ENCODE measurements at places on chromosomes 5 and 9.

DNA sequence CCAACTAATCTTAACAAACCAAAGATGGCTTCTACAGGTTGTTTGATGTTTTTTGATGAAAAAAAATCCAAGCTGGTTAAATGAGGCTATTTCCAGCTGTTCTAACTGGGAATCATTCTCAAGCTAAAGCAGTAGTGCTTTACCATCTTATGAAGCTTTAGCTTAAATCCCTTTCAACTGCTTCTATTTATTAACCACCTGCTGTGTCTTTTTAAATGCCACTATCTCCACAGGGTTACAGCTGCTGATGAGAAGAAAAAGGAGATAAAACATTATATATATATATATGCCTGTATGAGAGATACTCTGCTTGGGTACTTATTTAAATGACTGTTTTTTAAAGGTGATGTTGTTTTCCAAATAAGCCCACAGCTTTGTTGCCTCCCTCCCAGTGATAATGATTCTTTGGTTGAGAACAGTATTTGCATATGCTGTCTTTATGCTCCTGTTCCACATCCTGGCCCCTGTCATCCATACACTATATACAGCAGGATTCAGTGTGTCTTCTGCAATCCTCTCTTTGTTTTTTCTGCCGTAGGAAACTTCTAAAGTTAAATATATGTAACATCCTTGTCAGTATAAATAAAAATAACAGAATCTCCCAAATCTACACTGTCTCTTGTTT lies 164.0 kb downstream of the PAM start:
- H3K4me3 ChIP-seq, result no peak overlapping the region
- H3K36me3 ChIP-seq, result no peaks in the 10 kb centered on the region
- no peaks in the 10 kb centered on the region for H3K27me3 ChIP-seq
- H3K27ac ChIP-seq, result no peak overlapping the region
- DNase-seq, result no peak
- H3K4me1 ChIP-seq, result no peaks in the 10 kb centered on the region

DNA sequence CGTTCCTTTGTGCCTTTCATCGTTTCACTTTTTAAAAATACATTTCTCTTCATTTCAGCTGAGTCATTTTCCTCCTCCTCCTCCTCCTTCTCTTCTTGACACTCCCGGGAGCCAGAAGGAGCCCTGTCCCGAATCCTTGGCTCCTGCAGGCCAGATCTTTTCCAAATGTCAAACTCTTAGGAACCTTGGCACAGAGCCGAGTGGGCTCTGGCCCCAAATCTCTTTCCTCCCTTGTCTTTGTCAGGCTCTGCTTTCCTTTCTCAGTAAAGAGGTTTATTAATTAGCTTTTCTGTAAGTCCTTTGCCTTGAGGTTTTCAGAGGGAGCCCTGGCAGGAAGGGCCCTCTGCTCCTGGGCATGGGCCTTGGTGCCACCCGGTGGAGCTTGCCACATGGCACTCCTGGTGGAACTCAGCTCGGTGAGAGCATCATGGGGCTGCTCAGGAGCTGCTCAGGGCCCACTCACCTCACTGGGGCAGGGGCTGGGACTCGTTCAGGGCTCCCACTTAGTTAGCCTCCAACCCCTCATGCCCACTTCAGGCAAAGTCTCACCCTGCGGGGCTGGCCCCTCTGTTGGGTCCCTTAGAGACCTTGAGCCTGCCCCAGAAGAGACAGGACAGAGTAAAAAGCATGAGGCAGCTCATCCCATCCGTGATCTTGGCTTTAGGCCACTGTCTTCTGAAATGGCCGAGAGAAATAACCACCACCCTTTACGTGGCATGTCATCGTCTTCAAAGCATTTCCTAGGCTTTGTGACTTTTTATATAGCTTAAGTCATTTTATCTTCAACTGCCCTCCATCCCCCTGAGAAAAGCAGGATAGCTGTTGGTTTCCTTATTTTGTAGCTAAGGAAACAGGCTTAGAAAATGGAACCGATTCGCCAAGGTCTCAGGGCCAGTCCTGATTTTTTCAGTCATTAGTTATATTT lies 17.1 kb downstream of the STC2 start:
- peaks cover 7% of the 10 kb centered on the region for H3K27me3 ChIP-seq
- H3K36me3 ChIP-seq, result peaks cover 4% of the 10 kb centered on the region
- H3K4me3 ChIP-seq, result no peak overlapping the region
- no peak overlapping the region for H3K27ac ChIP-seq

DNA sequence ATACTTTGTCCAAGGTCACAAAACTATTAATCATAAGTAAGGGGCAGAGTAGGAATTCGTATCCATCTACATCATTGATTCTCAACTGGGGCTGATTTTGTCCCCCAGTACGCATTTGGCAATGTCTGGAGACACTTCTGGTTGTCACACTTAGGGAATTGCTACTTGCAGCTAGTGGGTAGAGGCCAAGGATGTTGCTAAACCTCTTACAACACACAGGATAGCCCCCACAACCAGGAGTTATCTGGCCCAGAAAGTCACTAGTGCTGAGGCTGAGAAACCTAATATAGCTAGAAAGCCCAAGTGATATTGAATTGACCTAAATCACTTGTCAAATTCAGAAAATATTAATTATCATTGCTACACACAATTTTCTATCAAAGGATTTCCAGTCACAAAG lies 120.4 kb upstream of the ABCA1 start:
- H3K4me3 ChIP-seq, result no peak overlapping the region
- no peaks in the 10 kb centered on the region for H3K36me3 ChIP-seq
- no peak overlapping the region for H3K27ac ChIP-seq
- no peak for DNase-seq

DNA sequence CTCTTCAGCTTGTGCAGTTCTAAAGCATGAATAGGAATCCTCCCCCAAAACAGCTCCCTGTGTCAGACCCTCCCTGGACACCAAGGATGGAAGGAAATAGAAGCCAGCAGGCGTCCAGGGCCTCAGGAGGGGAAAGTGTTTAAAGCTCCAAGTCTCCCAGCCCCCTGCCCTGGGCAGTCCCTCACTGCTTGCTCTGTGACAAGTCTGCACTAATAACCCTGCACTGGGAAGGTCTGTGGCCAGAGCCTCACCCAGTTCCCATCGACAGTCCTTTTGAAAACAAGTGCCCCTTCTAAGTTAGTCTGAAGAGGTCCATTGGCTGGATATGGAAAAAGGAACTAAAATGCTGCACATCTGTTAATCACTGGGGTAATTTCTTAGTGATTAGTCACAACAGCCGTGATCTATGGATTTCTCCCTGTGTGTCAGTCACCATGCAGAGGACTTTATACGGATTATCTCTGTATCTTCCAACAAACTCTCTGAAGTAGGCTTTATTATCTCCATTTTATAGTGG lies 195.3 kb downstream of the FBXL7 start:
- no peak overlapping the region for H3K27ac ChIP-seq
- no peaks in the 10 kb centered on the region for H3K4me1 ChIP-seq
- H3K36me3 ChIP-seq, result no peaks in the 10 kb centered on the region
- no peaks in the 10 kb centered on the region for H3K27me3 ChIP-seq
- no peak overlapping the region for H3K4me3 ChIP-seq
- no peak for DNase-seq

DNA sequence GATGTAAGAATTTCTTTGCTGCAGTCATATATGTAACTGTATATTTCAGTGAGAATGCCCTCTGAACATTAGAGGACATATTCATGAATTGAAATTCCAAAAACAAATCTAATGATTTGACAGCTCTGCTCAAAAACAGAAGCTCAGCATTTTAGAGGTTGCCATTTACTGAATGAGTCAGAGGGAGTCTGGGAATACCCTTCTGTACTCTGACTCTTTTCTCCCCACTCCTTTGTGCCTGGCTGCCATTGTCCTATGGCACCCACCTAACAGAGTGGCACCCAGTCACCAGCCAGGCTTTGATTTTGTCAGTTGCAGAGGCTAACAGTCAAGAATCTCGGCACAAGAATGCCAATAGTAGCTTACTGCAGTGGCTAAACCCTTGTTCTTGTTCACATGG lies 133.6 kb downstream of the ATG10 start:
- H3K27ac ChIP-seq, result no peak overlapping the region
- no peaks in the 10 kb centered on the region for H3K36me3 ChIP-seq
- peaks cover 12% of the 10 kb centered on the region for H3K4me1 ChIP-seq
- H3K4me3 ChIP-seq, result no peak overlapping the region

DNA sequence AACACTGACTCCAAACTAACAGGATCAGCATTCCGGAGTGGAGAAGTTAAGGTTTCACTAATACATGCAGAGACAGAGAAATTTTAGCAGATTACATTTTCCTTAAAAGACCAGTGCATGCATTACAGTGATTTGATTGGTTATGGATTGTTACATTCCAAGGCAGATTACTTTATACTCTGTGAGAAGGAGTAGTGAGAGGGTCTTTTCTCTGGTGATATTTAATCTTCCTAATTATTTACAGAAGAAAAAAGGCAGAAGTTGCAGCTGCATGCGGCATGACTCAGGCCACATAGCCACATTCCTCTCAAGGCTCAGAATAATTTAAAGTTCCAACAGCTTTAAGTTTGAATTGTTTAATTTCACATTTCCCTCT lies 53.0 kb upstream of the PDZD2 start:
- H3K4me3 ChIP-seq, result no peak overlapping the region
- H3K27me3 ChIP-seq, result peaks cover 9% of the 10 kb centered on the region
- DNase-seq, result no peak

GRCh38 chr5:53917095-53917494 lies 356.7 kb downstream of the NDUFS4 start:
- H3K27ac ChIP-seq, result no peak overlapping the region
- no peaks in the 10 kb centered on the region for H3K27me3 ChIP-seq
- H3K4me1 ChIP-seq, result no peaks in the 10 kb centered on the region
- H3K4me3 ChIP-seq, result no peak overlapping the region

- H3K27me3 ChIP-seq, result no peaks in the 10 kb centered on the region
- peaks cover 69% of the 10 kb centered on the region for H3K36me3 ChIP-seq
- no peak for DNase-seq
- H3K27ac ChIP-seq, result no peak overlapping the region
- no peak overlapping the region for H3K4me3 ChIP-seq
Observed at GRCh38 chr5:6603643-6604042, 29.2 kb downstream of the NSUN2 start.

DNA sequence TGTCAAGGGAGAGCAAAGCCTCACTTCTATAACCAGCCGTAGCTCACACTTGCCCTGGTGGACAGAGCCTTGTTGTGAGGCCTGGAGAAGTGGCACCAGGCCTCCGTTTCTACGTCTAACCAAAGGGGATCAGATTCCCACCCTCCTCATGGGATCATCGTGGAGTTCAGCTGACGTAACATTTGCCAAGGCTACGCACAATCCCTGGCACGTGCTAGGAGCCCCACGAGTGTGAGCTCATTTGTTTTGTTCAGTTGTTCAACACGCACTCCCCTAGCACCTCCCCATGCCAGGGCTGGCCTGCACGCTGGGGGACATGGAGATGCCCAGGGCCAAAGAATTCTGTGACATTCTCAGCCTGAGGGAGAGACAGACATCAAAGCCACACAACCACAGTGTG lies 23.1 kb downstream of the ADGRD2 start:
- no peak overlapping the region for H3K4me3 ChIP-seq
- DNase-seq, result no peak
- no peak overlapping the region for H3K27ac ChIP-seq
- H3K27me3 ChIP-seq, result peaks cover 4% of the 10 kb centered on the region
- H3K36me3 ChIP-seq, result no peaks in the 10 kb centered on the region

GRCh38 chr9:105127863-105128220 lies 116.6 kb upstream of the SLC44A1 start:
- peak overlapping the region; percentile 54 for H3K4me3 ChIP-seq
- H3K27ac ChIP-seq, result no peak overlapping the region
- DNase-seq, result peak; percentile 47

- no peak overlapping the region for H3K4me3 ChIP-seq
- no peak for DNase-seq
- no peak overlapping the region for H3K27ac ChIP-seq
- peaks cover 1% of the 10 kb centered on the region for H3K4me1 ChIP-seq
- no peaks in the 10 kb centered on the region for H3K27me3 ChIP-seq
Observed at GRCh38 chr9:137731216-137731946, 112.6 kb downstream of the EHMT1 start.
